Hematopoietic multipotent progenitor cell treated with erythropoietin and hydrocortisone succinate and interleukin-3 and kit ligand, for 8 days (in vitro differentiated cells): ENCODE measurements at places on chromosomes 16 and 17.

GRCh38 chr17:3385869-3386816, at the start of gene OR3A2:
TSS of gene OR3A2 (minus strand) at chr17:3386308.
- DNase-seq: no peak

DNA sequence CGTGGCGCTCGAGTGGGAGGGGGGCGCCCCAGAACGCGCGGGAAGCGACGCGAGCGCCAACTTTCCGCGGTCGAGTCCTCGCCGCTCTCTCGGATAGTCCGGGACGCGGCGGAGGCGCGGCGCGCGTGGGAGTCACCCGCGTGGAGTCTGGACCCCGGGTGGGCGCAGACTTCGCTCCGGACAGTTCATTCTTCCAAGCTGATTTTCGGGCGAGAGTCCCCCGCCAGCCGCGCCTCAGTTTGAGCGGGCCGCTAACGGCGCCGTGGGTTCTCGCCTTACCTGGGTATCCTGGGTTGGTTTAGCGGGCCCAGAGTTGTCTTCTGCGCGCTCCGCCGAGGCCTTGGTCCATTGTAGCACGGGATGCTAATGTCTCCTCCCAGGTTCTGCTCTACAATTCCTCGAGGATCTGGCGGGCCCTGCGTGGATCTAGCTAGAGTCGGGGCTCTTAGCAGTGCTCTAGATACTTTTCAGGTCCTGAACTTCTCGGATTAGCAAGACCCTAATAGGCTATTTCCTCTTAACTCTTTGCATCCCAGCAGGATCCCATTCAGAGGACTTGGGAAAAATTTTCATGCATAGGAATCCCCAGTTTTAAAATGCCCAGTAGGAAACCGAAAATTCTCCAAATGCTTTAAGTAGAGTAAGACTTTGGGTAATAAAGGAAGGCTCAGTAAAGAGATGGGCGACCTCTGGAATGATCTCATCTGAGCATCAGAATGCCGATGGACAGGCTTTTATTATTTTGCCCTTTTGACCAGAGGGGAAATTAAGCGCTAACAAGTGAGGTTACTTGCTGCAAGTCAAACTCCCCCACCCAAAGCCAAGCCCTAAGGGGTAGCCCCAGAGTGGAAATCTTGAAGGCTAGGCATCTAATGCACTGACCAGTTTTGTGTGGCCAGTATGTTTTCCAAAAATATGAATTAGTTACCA, 537 bp upstream of the GJC1 start:
- no peak for DNase-seq

DNA sequence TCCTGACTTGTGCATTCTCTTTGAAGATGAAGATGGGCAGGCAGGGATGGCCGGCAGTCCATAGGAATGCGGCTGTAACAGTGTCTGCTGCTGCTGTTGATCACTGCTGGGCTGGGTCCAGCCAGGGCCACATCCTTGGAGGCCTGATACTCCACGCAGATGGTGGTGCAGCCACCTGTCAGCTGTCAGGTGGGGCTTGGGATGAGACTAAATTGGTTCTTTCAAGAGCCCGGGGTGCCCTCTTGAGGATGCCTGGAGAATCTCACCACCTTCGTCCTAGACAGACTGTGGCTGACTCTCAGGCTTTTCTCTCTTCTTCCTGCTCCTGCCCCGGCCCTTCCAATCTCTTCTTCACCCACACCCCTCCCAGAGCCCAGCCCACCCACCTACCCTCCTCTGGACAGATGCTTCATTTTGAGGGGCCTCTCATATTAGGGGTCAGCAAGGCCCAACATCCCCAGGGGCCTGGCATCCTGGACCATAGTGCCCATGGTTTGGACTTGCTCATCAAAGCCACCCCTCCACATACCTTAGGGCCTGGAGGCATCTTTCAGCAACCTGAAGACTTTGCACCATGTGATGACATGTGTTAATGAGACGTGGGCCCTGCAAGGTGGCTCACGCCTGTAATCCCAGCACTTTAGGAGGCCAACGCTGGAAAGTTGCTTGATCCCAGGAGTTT, 19.1 kb downstream of the OSBPL7 start:
- DNase-seq: peak; percentile 58

GRCh38 chr16:80913397-80913796, 93.3 kb downstream of the CMC2 start:
- DNase-seq: no peak

DNA sequence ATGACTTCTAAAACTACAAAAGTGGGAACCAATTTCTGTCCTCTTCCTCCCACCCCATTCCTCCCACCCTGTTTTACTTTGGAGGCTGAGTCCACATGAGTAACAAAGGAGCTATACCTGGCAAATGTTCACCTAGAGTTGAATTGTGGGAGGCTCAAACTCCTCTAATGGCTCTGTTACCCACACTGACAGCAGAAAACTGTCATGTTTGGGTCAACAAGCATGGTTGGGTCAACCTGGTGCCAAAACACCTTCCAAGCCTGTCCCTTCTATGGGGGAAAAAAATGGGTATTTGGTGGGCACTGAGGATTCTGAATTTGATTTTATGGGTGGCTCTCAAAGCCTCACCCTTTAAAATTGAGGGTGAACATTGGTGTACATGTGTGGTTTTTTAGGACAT, 12.0 kb upstream of the HOXB13 start:
- no peak for DNase-seq

DNA sequence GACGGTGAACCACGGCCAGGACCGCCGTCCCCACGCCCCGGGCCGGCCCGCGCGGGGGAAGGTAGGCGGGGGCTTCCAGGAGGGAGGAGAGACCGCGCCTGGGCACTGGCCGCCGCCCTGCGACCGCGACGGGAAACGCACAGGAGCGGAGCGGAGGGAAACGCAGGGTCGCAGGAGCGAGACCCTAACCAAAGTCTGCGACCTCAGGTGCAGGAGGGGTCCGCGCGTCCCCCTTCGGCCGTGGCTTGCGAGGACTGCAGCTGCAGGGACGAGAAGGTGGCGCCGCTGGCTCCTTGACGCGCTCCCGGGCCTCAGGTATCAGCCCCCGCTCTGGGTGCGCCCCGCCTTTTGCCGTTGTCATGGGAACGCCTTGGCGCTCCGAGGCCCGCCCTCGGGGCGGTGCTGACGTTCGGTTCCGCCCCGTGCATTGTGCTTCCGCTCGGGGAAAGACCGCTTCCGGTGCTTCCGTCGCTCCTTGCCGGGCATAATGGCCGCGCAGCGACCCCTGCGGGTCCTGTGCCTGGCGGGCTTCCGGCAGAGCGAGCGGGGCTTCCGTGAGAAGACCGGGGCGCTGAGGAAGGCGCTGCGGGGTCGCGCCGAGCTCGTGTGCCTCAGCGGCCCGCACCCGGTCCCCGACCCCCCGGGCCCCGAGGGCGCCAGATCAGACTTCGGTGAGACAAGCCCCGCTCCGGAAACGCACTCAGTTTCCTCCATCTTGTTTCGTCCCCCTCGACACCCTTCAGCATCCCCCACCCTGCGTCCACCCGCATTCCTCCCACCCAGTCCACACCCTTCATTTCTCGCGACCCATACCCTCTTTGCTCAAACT, at the start of gene OVCA2:
Gene OVCA2 (plus strand): TSS at position 462 of the 829 bp plus-strand sequence. CDS start 26 bp downstream, at position 488.
- peak; percentile 93 for DNase-seq

GRCh38 chr17:42275527-42276358, 448 bp downstream of the STAT5B start:
- peak; percentile 76 for DNase-seq

GRCh38 chr17:5248821-5249479, 14.3 kb upstream of the SCIMP start:
- DNase-seq: no peak

DNA sequence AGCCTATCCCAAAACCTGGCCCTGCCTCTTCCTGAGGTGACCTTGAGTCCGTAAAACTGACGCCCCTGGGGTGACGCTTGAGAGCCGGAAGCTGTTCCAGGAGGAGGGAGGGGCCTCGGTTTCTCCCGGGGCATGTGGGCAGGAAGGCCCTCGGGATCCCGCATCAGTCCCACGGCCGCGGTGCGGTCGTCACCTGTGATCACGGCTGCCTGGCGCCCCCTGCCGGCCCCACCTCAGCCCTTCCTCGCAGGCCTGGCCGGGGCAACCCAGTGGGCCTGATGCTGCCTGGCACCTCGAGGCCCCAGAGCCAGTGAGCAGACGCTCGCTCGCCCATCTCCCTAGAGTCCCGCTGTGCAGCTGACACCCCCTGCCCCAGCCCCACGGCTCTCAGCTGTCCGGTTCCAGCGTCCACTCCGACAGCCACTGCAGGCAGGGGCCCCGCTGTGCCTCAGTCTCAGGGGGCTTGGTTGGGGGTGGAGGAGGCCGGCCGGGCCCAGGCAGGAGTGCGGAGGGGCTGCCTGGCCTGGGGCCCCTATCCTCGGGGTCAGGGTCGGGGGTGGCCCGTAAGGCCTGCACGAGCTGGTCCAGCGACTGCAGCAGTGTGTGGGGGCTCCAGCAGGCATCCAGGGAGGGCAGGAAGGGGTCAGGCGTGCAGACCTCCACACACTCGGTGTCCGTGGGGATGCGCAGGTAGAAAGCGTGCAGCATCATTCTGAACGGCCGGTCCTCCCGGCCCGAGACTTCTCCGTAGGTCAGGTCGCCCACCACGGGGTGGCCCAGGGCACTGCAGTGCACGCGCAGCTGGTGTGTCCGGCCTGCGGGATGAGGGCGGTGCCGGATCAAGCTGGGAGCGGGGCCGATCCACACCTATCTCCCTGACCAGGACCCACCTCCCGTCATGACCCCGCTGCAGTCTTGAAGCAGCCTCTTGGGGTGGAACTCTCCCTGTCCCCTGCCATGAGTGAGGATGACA, 2.3 kb downstream of the RPUSD1 start:
- peak; percentile 56 for DNase-seq

DNA sequence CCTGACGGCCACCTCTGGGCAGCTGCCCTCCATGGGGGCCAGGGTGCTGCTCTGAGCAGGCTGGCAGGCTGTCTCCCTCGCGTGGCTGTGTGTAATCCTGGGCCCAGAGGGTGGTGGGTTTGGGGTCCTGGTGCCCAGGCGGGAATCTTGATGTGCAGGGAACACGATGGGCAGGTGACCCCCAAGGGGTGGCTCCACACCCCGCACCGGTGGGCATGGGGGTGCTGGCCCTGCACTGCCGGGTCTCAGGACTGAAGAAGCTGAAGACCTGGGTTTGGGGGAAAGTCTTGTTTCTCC, 8.6 kb downstream of the CHMP6 start:
- DNase-seq: no peak

- peak; percentile 15 for DNase-seq
Measured at GRCh38 chr17:69857412-69857835, 217.6 kb upstream of the KCNJ16 start.

DNA sequence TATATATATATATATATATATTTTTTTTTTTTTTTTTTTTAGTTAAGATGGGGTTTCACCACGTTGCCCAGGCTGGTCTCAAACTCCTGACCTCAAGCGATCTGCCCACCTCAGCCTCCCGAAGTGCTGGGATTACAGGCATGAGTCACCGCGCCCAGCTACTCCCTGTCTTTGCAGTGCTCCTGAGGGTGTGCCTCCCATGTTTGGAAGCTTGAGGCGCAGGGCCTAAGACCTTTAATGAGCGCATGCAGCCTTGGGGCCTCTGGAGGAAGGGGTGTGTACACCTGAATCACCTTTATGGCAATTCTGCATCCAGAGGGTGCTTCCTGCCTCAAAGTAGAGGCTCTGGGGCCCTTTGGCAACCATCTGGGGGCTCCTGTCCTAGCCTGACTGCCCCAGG, 219.4 kb upstream of the CIBAR2 start:
- no peak for DNase-seq

DNA sequence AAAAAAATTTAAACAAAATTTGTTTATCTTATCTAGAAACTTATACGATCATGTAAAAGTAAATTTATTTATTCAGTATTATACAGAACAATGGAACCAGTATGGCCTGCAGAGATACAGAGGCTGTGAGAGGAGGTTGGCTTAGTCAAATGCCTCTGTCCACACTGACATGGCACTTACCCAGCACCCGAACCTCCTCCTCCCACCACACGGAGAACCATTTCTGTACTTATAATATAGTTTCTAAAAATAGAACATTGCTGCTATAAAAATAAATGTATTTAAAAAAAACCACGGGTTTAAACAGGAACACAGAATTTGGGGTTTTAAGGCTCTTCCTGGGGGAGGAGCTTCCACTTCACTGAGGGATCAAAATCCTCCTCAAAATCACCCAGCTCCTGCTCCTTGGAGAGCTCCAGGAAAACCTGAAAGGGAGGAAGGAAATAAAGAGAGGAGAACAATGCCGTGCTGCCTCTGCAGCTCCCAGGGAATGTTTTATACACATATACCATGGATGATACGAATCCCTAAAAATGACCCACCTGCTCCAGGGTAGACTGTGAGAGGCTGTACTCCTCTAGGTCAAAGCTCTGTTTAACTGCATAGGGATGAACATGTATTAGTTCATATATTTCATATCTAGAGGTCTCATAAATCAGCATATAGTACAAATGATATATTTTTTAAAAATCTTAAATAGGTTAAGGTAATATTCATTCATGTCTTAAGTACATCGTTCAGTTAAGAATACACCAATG, 87.3 kb downstream of the ABCA8 start:
- no peak for DNase-seq

DNA sequence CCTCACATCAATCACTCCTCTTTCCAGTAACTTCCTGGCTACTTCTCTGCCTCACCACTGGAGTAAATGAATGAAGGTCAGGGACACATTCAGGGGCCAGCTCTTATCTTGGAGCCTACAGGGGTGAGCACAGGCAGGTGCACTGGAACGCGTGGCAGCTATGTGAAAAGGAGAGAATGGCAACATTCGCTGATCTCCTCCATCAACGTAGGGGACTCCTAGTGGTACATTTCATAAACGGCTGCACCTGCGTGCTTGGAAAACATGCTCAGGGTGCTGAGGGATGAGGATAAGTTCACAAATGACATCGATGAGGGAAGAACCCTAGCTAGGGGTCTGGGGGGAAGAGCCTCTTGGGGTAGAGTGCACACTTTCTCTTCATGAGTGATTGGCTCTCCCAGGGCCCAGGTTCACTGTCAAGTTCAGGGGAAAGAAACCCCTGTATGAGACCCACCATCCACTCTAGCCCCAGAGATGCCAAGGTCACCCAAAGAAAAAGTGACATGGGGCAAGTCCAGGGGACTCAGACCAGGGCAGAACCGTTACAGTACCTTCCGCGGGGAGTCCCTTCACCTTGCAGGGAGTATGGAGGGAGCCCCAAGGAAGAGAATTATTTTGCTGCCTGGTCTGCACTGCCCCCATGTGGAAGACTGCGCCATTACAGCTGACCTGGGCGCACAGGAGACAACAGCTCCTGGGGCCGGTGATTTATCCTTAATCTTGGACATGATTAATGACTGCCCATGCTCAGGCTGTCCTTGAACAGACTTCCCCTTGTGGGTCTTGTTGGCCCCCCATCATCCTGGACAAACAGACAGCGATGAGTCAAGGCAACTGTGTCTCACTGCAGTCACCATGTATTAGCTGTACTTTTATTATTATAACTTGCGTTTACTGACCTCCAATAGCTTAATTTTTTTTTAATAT, 30.1 kb downstream of the VAC14 start:
- peak; percentile 68 for DNase-seq

DNA sequence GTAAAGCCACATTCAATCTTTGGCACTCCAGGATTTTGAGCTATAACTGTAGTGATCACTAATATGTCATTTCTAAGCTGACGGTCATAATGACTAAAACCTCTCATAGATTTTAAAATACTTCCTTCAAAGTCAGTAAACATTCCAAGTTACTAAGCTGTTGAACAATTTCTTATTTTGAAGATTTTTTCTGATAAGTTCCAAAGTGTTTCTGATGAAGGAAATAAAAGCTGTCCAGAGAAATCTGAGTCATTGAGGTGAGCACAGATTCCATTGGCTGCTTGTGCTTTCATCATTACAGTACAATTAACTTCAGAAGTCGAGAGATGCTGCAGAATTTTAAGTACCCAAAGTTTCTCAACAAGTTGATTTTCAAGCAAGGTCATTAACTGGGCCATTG, 23.9 kb downstream of the NLRC5 start:
- no peak for DNase-seq

- peak; percentile 78 for DNase-seq
Measured at GRCh38 chr17:75031972-75032719, 14.6 kb downstream of the ATP5PD start.

- peak; percentile 55 for DNase-seq
Measured at GRCh38 chr16:89037261-89038152, 56.1 kb upstream of the ACSF3 start.
